ENCODE measurements at places on chromosomes 7 and 10.

GRCh38 chr10:19892270-19892669 lies 76.0 kb downstream of the PLXDC2 start:
- no peak for DNase-seq

DNA sequence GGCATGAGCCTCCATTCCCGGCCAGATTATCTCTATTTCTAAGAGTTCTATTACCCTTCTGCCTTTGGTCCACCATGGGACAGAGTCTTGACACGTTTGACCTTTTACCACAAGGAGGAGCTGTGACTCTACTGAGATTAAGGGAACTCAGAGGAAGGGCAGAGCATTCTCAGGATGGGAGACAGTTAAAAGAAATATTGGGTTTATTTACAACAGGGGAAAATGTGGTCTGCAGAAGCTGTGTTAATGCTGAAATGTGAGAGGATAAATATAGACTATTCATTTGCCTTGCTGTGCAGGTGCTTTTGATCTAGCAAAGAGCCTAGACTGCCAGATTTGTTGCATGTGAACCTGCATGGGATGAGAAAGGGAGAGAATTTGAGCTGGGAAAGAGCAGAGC lies 45.8 kb upstream of the PRSS58 start:
- DNase-seq = no peak

GRCh38 chr10:88064608-88065382 lies 201.4 kb downstream of the PTEN start:
- DNase-seq = peak; percentile 93

DNA sequence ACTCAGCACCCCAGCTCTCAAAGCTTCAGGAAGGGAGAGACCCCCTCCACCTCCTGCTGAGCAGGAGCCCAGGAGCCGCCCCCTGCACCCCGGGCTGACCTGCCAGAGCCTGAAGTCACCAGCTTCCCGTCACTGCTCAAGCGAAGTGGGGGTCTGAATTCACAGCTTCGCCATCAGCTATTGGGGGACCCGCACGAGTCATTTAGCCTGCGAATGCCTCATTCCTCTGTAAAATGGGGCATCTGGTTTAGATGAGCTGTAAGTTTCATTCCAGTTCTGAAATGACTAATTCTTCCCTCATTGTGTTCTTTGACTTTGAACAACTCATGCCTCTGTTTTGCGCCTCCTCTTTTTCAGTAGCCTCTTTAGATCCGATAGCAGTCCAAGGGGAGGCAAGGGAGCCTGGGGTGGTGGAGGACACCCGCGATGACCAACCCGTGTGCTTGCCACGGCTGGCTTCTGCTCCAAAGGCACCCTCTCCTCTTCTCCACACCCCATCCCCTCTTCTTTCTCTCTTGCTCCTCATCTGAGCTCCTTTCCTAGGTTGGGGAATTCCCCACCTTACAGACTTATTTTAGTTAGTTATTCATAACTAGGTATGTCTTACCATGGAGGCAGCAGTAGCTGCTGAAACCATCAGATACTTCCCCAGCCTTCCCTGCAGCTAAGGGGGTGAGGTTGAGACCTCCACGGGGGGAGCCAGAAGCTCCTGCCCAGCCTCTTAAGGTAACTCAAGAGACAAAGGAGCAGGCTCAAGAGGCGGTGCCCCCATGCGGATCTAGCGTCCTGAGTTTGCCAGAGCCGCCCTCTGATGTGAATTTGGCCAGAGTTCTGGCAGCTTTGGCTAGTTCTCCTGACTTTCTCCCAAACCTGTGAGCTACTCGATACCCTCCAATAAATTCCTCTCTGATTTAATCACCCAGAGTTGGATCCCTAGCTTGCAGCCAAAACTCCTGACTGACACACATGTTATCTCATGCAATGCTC lies 47.7 kb downstream of the RBM17 start:
- DNase-seq = peak; percentile 72

DNA sequence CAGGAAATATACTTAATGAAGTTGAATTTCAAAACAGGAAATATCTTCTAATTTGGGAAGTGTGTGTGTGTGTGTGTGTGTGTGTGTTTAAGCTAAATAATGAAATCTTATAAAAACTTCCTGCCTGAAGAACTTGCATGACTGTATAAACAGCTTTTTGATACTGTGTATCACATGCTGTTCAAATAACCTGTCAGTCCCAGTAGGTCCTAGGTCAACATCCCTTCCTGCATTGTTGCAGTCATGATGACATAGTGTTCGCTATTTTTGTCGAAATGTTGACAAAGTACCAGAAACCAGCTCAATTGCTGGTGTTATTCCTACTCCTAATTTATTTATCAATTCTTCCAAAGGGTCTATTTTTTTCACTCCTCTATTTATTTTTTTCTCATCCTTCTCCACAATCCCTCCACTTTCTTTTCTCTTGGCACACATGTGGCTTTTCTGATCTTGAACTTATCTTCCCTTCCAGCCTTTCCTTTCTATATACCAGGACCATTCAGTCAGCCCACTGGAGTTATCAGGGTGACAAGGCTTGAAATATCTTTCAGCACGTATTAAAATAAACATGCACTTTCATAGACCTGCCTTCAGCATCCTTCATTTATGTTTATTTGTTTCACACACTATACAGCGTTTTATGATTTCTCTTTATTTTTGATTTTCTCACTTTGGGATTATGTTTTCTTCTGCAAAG lies 115.8 kb downstream of the PLXDC2 start:
- DNase-seq = no peak

DNA sequence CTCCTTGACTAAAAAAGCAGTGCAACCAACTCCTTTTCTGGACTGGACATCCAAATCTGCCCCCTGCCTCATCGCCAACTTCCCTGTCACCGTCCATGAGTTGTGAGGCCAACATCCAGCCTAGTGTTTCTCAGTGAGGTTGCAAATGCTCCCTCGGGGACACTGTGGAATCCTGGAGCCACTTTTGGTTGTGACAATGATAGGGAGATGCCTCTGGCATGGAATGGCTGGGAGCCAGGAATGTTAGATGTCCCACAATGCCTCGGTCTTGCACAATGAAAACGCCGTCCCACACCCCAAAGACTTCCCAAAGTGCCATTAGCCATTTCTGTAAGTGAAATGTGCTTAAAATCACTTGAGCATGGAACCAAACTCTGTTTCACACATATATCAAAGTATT lies 105.2 kb downstream of the OSBPL3 start:
- no peak for DNase-seq

Measured in AG10803 (cell line).